ENCODE measurements at places on chromosomes 4 and X.

DNA sequence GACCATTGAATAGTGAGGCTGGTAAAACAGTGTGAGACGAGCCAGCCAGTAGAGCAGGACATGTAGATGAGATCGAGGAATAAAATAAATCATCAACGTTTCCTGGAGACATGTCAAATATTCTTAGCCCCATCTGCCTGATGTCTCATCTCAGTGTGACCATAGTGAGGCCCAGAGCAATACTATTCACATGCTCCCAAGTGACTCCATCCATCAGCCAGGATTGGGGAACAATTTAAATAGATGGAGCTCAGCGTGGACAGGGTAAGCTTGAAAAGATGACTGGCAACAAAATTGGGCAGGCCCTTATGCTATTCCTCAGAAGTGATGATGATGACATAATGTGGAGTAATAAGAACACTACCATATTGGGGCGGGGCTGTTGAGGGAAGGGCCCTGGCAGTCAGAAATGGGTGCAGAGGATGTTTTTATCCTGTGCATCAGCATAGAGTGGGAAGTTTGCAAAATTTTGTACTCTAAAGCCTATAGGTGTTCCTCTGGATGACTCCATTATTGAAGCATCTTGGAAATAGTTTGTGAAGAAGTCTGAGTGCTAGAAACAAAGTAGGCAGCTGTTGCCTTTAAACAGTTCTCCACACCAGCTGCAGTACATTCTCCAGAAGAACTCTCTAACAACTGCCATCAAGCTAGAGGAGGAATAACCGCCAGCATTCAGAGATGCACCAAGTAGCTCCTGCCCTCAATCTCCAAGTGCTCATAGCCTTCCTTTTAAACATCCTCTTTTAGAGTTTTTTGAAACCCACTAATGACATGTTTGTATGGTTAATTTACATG, 333.0 kb downstream of the DCHS2 start:
- H3K27ac ChIP-seq, result no peak overlapping the region
- no peak overlapping the region for H3K4me3 ChIP-seq
- H3K4me1 ChIP-seq, result no peaks in the 10 kb centered on the region
- no peak for DNase-seq
- no peaks in the 10 kb centered on the region for H3K27me3 ChIP-seq

- no peak overlapping the region for H3K4me3 ChIP-seq
- H3K4me1 ChIP-seq, result peaks cover 16% of the 10 kb centered on the region
- H3K27ac ChIP-seq, result no peak overlapping the region
- H3K36me3 ChIP-seq, result no peaks in the 10 kb centered on the region
- DNase-seq, result no peak
Measured at GRCh38 chr4:183639291-183639690, 19.7 kb downstream of the RWDD4 start.

DNA sequence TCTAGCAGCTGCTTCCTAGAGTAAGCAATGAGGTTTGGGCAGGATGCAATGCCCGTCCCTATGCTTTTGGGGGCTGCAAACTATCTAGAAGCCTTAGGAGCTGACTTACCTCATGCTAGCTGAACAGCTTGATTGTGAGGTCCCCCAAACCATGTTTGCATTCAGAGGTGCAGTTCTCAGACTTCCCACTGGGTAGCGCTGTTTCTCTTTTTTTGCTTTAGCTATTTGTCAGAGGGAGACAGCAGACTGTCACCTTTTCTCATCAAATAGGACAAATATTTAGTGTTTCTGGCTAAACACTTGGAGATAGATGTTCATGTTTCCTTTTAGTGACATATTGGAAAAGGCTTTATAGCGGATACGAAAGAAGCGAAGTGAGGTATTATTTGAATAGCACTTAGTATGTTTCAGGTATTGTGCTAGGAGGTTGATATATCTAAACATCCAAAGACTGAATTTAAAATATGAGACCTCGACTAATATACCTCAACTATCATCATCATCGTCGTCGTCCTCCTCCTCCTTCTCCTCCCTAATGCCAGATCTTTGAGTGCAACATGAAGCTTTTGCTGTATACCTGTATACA, 18.7 kb upstream of the TMEM192 start:
- no peaks in the 10 kb centered on the region for H3K36me3 ChIP-seq
- no peak overlapping the region for H3K4me3 ChIP-seq
- peak; percentile 35 for DNase-seq

GRCh38 chrX:21469071-21469470, 94.9 kb downstream of the CNKSR2 start:
- H3K36me3 ChIP-seq, result no peaks in the 10 kb centered on the region
- no peak overlapping the region for H3K27ac ChIP-seq
- no peak for DNase-seq

DNA sequence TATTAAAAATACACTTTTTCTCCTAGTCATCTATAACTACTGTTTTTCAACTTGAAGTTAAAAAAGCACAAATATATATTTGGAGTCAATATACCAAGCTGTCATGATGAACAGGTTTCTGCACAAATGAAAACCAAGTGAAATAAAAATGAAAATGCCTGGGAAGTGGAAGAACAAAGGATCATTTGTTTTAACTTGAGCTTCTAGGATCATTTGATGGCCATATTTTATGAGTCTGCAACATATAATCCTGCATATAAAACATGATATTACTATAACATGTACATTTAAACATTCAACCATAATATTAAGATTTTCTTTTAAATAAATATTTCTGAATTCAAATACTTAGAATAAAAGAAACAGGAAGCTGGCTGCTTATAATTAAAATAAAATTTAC, 8.5 kb upstream of the ARHGEF38 start:
- no peak overlapping the region for H3K27ac ChIP-seq
- no peak for DNase-seq
- no peaks in the 10 kb centered on the region for H3K36me3 ChIP-seq
- no peaks in the 10 kb centered on the region for H3K4me1 ChIP-seq

DNA sequence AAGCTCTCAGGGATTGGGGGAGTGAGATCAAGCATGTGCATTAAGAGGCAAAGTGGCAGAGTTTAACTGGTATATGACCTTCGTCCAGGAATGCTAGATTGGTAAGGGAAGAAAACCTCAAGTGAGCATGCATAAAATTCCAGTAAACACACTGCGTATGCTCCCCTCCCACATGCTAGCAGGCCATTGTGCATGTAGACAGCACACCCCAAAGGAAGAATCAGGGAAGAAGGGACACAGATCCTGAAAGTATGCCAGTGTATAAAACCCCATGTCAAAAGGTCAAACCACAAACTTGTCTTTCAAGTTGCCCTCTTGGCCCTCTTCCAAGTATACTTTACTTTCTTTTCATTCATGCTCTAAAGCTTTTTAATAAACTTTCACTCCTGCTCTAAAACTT, 405.2 kb upstream of the CNKSR2 start:
- no peaks in the 10 kb centered on the region for H3K4me1 ChIP-seq
- peak; percentile 8 for DNase-seq
- no peak overlapping the region for H3K4me3 ChIP-seq
- no peaks in the 10 kb centered on the region for H3K27me3 ChIP-seq
- no peak overlapping the region for H3K27ac ChIP-seq

DNA sequence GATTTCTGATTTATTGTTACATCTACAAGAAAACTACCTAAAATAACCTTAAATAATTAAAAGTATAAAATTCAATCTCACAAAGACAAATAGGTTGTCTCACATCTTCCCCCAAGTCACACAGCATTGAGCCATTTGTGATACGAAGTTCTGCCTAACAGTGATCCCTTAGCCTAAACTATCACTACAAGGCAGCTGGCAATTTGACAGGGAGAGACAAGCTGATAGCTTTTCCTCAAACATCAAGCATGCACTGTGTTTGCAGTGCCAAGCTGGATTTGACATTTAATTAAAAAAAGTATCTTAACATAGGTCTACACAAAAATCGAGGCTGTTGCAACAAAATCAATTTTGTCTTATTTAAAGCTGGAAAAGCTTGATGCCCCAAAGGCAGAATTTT, 464.7 kb upstream of the TRAM1L1 start:
- no peaks in the 10 kb centered on the region for H3K36me3 ChIP-seq
- H3K4me3 ChIP-seq, result no peak overlapping the region
- H3K4me1 ChIP-seq, result no peaks in the 10 kb centered on the region
- no peak for DNase-seq

GRCh38 chr4:175511861-175512260, 300.2 kb downstream of the GPM6A start:
- no peaks in the 10 kb centered on the region for H3K27me3 ChIP-seq
- H3K4me1 ChIP-seq, result no peaks in the 10 kb centered on the region
- no peak for DNase-seq

DNA sequence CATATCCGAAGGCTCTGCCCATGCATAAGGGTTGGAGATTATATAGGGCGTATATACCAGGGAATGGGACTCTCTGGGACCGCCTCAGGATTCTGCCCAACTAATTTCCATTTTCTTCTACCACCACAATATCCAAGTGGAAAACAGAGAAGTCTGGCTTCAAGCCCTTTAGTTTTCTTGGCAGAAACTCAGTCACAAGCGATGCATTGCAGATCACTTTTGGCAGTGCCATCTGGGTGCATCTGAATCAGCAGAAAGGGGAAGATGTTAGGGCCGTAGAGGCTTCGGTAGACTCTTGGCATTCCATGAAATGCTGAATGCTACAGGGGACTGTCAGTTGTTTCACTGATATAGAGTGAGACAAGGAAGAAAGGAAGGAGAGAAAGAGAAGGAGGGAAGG, 94.1 kb upstream of the FAM9B start:
- H3K27me3 ChIP-seq, result no peaks in the 10 kb centered on the region
- H3K4me3 ChIP-seq, result no peak overlapping the region
- no peak for DNase-seq
- H3K4me1 ChIP-seq, result no peaks in the 10 kb centered on the region
- no peaks in the 10 kb centered on the region for H3K36me3 ChIP-seq

DNA sequence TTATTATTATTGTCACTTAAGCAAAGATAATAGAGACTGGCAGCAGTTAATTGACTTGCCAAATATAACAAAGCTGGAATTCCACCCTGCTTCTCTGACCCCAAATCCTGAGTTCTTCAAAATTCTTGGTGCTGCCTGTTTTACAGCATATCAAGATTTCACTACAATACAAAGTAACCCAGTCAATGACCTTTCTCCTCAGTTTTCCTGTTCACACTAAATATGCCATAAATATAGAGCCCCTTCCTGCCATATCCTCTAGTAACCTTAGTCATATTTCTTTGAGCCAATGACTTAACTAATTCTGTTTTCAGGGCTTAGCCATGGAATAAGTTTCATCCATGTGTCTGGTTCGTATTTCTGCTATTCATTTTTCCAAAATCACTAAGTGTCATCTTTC, 315.3 kb upstream of the HS3ST1 start:
- no peak overlapping the region for H3K4me3 ChIP-seq
- no peaks in the 10 kb centered on the region for H3K36me3 ChIP-seq
- no peak overlapping the region for H3K27ac ChIP-seq
- H3K27me3 ChIP-seq, result no peaks in the 10 kb centered on the region
- no peak for DNase-seq

DNA sequence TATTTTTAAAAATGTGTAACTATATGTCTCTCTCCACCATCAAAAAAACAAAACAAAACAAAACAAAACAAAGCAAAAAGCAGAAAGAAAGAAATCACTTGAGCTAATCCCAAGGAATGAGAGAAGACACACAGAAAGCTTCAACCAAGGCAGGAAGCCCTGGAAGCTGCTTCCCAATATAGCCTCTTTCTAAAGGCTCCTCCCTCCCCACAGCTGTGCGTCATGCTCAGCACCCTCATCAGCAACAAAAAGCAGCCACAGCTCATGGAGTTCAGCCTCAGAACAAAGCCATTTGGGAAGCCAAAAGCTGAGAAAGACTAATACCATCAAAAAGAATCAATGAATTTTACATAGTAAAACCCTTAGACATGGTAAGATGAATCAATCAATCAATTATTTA, 501.6 kb upstream of the SMIM31 start:
- no peaks in the 10 kb centered on the region for H3K27me3 ChIP-seq
- no peak overlapping the region for H3K27ac ChIP-seq
- DNase-seq, result no peak
- no peak overlapping the region for H3K4me3 ChIP-seq
- H3K4me1 ChIP-seq, result no peaks in the 10 kb centered on the region

DNA sequence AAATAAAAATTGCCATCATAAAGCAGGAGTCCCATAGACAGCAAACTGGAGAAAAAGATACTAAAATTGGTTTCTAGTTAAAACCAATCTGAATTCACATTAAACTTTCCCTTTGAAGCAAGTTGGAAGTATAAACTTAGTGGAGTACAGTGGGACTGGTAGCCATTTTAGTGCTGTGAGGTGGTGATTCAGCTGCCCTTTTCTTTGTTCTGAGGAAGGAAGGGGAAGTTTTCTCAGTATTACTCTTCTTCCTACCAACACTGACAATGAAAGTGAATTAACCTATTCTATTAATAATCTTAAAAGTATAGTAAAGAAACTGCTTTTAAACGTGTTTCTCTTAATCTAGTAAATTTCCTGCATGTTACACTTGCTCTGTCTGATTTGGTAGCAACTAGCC, 36.7 kb downstream of the SLC9A6 start:
- H3K4me1 ChIP-seq, result no peaks in the 10 kb centered on the region
- no peak overlapping the region for H3K27ac ChIP-seq
- no peak for DNase-seq

GRCh38 chrX:2500803-2501558, at the start of the genes DHRSX and ZBED1:
TSS of gene DHRSX (minus strand) at chrX:2500976. CDS start at chrX:2500925, 51 bp downstream.
TSS of gene ZBED1 (minus strand) at chrX:2500976. CDS start at chrX:2490719, 10,257 bp downstream.
- no peaks in the 10 kb centered on the region for H3K36me3 ChIP-seq
- H3K4me3 ChIP-seq, result peak within 1 kb of the TSS; percentile 71
- H3K27ac ChIP-seq, result no peak within 1 kb of the TSS
- H3K4me1 ChIP-seq, result peaks cover 21% of the 10 kb centered on the region
- DNase-seq, result no peak

GRCh38 chrX:116272861-116273260, 102.3 kb downstream of the AGTR2 start:
- no peaks in the 10 kb centered on the region for H3K27me3 ChIP-seq
- DNase-seq, result no peak
- H3K36me3 ChIP-seq, result no peaks in the 10 kb centered on the region
- 0 out of 2 replicates have a peak overlapping the region, but pooled peaks have one; percentile 16 for H3K4me3 ChIP-seq
- H3K27ac ChIP-seq, result peak overlapping the region; percentile 95

DNA sequence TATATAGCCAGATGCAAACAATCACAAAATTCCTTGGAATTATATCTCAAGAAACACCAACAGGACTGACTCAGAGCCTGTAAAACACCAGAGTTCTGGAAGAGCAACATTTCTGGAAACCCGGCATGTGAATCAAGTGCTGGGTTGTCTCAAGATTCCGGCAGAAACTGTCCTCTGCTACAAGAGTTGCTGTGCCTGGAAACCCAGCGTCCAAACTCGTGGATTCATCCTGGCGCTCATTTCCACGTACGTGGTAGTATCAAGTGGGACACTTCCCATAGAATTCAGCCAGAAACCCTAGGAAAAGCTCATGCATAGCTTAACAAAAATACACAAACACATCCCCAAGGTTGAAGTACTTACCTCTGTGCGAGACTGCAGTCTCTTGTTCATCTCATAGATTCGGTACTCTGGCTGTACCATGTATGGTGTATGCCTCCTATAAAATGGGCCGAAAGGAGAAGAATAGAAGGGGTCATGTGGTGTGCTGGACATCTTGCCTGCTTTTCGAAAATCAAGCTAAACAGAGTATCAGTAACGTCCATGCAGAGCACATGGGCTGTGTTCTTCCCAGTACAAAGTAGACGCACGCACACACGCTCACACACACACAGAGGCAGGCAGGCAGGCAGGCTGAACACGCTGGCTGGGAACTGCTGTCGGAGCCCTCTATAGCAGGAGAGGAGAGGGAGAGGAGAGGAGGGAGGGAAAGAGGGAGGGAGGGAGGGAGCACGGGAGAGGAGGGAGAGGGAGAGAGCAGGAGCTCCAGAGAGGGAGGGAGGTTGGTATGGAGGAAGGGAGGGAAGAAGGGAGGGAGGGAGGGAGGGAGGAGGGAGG, at the start of gene LDB2:
Gene LDB2 (minus strand): TSS at position 655 of the 837 bp plus-strand sequence.
- H3K4me1 ChIP-seq, result no peaks in the 10 kb centered on the region
- peaks cover 6% of the 10 kb centered on the region for H3K27me3 ChIP-seq

Measured in PC-9 (cell line).